Lung (tissue), 17 donors: ENCODE measurements at places on chromosomes 7 and 10.
A peak's percentile ranks its signal among the peaks of the same experiment; 100 is the strongest.

DNA sequence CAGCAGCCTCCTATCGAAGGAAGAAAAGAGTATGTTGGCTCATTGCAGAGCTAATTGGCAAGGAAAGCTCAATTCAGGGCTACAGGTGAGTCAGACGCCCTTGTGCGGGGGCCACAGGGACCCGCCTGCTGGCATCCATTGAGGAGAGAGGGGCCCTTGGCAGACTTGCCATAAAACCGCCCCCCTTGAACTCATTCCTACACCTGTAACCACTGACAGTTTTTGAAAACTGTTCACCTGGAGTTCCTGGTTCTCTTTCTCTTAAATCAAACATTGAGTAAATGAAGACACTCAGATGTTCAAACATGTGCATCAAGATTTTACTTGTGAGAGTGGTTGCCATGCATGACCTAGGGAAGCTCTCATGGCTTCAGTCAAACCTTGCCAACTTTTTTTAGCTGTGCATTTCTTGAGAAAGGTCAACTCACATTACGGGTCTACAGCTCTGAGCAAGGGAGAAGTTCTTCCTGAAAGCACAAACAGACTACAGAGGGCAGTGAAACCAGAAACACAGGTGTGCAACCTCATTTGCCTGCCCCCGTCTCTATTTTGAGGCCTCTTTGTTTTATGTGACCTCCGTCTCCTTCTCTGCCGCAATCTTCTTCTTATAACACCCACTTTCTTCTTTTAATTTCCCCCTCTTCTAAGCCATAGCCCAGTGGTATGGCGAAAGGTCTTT is 87.8 kb downstream of the TBXAS1 start:
- no peak for DNase-seq

GRCh38 chr7:143499246-143499645 is 21.6 kb downstream of the TAS2R41 start:
- no peak for DNase-seq

- no peak for DNase-seq
These were observed 290.3 kb downstream of the TNS3 start for GRCh38 chr7:47291461-47292081.

- no peak for DNase-seq
These were observed 677.1 kb downstream of the PARD3 start for GRCh38 chr10:34137955-34138354.

DNA sequence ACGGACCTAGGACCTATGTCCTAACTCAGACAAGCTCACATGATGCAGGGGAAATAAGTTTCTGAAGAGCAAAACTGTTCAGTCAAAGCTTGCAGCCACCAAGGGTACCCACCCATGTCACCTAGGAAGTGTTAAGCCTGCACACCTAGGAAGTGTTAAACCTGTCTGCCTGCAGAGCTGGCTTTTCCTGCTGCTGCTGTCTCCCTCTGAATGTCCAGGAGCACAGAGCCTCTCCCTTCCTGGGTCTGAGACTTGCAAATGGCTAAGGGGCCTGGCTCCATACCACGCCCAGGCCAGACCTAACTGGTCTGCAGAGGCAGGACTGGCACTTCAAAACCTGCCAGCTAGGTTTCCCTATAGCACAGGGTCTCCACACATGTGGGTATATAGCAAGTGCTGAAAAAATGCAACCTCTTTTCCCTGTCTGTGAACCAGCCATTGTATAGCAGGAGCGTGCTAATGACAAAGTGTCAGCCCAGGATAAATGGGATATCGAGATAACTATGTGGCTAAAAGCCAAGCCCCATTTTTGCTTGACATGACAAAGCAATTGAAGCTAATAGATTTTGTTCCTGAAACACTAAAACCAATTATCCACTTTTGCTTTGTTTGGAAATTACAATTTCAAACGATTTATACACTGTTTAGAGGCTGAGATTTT is 1.5 kb downstream of the GDF2 start:
- no peak for DNase-seq

DNA sequence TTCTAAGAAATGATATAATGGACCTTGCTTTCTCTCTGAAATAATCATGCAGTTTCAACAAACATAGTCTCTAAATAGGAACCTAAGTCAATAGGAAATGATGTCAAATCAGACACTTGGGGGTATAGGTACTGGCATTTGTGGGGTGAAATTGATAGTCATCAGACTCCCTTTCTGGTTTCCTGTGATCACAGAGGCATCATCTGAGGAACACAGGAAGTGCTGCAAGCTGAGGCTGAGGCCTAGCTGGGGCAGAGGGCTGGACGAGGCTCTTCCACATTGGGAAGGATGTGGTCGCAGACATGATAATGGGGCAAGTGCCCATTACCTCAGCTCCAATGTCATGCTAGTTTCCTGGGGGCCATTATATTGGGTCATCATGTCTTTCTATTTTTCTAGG is 33.5 kb upstream of the TARP start:
- DNase-seq, result no peak

GRCh38 chr7:133484086-133484485 is 231.2 kb downstream of the EXOC4 start:
- DNase-seq, result no peak

DNA sequence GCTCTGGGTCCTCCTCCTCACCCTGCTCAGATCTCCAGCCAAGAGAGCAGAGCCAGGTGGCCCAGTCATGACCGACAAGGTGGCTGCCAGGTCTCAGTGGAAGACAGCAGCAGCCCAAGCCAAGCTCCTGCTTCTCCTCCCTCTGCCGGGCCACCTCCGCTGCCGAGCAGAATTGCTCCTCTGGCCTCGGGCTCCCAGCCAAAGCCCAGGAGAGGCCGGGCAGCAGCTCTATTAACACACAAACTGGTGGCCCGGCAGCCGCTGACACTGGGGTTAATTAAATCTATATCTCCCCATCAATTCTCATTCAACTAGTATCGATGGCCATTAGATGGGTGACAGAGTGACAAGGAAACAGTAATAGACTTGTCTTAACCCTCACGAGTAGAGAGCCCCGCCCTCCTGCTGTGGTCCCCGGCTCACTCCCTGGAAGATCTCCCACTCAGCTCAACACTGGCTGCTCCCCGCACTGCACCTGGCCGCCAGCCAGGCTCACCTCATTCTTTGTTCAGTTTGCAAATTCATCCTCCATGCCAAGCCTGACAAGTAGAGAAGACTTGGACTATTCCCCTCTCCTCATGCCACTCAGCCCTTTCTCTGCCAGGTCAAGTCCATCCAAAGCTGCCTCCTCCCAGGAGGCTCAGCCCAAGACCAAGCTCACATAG is 74.1 kb upstream of the UNC5B start:
- peak; percentile 20 for DNase-seq

DNA sequence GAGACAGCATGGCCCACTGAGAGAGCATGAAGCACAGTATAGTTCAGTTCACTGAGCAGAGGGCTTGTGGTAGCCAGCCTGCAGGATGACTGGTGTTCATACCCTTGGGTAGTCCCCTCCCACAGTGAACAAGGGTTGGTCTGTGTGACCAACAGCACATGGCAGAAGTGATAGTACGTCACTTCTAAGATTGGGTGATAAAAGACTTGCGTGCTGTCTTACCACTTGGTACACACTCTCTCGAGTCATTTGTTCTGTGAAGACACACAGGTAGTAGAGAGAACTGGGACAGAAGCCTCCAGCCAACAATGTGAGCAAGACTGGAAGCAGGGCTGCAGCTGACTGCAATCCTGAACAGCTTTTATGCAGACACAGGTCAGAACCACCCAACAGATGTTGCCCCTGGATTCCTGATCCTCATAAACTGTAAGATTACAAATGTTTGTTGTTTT is 14.6 kb downstream of the EPC1 start:
- DNase-seq, result peak; percentile 13

DNA sequence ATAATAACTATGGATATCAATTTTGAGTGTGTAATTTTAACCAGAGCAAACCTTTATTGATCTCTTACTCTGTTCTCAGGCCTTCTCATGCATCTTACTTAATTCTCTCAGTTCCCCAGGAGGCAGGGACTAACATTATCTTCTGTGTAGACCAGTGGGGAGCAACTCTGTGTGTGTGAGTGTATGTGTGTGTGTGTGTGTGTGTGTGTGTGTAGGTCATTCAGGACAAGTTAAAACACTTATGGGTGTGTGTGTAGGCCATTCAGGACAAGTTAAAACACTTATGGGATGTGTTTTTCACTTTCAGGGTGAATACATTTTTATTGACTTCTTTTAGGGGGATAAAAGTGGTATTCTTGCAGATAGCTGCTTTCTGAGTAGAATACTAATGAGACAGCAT is 145.0 kb downstream of the ADAM12 start:
- no peak for DNase-seq

- no peak for DNase-seq
These were observed 21.1 kb downstream of the LIMK1 start for GRCh38 chr7:74104702-74105101.

DNA sequence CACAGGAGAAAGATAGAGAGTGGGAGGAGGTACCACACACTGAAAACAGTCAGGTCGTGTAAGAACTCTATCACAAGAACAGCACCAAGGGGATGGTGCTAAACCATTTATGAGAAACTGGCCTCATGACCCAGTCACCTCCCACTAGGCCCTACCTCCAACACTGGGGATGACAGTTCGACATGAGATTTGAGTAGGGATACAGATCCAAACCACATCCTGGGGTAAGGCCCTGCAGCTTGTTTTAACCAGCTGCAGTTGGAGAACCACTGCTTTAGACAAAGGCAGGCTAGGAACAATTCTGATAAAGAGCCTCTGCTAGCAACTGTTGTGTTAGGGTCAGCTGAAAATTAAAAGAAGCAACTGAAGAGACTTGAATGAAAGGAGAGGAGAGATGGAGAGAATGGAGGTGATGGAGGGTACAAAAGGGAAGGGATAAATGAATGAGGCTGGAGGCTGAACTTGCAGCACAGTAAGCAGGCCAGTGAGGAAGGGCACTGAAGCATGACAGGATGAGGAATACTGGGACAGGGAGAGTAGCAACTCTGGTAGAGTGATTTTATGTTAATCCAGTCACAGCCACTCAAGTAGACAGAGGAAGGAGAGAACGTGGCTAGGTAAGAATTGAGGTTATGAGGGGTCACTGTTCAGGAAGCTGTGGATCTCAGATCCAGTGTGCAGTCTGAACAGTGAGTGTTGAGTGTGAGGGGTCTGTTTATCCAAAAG is 23.6 kb downstream of the MEST start:
- DNase-seq, result no peak

DNA sequence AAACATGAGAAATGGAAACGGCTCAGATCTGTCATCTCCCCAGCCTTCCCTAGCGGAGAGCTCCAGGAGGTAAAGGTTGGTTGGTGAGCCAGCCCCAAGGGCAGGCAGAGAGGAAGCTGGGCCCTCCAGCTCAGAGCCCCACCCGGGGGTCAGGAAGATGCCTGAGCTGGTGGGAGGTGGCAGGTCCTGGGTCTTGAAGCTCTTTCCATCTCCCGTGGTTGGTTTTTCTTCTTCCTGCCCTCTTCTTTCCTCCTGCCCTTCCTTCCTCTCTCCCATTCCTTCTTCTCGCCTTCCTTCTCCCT is 384.2 kb upstream of the FOXK1 start:
- no peak for DNase-seq

DNA sequence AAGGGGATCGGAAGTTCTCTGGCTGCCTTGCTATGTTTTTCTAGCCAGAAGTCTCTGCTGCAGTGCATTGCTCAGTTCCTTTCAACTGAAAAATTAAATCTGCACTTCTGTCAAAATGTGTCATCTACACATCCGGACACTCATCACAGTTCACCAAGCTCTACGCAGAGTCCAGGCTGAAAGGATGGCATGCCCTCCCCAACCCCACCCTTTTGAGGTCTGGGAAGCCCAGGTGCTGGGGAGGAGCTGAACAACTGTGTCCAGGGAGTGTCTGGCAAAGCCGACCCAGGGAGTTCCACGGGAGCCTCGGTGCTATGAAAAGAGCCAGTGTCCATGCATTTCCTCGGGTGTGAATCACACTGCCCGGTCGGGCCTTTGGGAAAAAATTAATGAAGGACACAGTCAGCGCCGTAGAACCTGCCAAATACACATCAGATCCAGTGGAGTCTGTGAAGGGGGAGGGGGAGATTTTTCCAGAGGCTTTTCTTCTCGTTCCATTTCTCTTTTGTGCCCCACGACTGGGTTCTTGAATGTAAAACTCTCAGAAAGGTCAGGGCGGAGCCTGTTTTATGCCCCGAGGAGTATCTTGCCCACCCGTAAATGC is 757 bp upstream of the PALS2 start:
- DNase-seq, result peak; percentile 17

DNA sequence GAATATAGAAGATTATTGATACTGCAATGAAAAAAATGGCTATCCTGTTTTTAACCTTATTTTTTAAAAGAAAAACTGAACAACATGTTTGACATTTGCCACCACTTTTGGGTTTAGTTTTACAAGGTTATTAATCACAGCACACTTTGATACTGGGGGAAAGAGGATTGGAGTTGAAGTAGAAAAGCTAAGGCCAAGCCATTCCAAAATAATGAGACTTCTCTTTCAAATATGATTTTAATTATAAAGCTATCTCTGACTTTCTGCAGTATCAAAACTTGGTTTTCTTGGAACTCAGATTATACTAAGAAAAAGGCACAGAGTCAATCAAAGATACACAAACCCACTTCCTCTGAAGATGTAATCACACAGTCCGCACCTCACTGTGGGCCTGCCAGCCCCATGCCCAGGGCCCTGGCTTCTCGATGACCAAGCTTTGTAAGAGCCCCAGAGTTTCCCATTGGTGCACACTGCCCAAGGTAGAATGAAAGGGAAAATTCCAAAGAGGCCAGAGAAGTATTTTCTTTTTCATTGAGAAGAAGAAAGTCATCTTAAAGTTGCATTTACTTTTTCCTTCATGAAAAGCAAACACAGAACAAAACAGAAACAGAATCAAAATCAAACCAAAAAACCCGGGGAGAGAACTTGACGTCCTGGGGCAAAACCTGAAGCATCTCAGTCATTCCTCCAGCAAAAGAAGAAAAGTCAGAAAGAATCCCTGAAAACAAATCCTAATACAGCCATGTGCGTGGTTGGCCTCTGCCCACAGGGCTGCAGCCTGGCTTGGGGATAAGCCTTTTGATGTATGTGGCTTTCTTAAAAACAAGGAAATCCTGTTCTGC is 187.7 kb upstream of the KLF6 start:
- no peak for DNase-seq

- DNase-seq, result no peak
These were observed 157.8 kb downstream of the FGFR2 start for GRCh38 chr10:121440461-121440860.

- DNase-seq, result no peak
These were observed 35.1 kb downstream of the EGFR start for GRCh38 chr7:55053651-55054571.

DNA sequence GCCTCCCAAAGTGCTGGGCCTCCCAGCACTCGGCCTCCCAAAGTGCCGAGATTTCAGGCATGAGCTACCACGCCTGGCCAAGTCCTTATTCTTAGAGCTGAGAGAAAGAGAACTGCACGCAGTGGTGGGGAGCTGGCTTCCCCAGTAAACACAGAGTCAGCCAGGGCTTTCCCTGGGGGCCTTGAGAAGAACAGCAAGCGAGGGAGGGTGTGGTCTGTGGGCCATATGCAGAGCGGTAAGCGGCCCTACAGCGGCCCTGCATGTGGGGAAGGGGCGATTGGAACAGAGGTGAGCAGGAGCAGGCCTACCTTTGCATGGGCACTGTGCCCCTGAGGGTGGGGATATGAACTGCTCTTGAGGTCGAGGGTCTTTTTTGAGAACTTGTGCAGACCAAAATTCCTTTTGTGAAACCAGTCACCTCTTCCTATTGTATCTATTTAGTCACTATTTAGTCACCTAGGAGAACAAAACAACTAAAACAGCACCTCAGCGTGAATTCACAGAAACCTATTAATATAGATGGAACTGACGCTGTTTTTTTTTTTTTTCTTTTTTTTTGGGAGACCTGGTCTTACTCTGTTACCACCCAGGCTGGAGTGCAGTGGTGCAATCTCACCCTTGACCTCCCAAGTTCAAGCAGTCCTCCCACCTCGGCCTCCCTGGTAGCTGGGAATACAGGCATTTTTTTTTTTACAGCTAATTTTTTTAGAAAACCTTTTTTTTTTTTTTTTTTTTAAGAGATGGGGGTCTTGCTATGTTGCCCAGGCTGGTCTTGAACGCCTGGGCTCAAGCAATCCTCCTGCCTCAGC is 36.9 kb upstream of the SH2D4B start:
- DNase-seq, result no peak
